ENCODE measurements at places on chromosomes 6 and 20.

- peak; percentile 20 for DNase-seq
Observed at GRCh38 chr6:43770372-43771209, 580 bp downstream of the VEGFA start.

GRCh38 chr6:136066005-136066404, 184.1 kb downstream of the MTFR2 start:
- DNase-seq: no peak

- no peak for DNase-seq
Observed at GRCh38 chr6:80156221-80156620, 49.8 kb downstream of the BCKDHB start.

GRCh38 chr20:37562695-37563480, 35.2 kb upstream of the BLCAP start:
- no peak for DNase-seq

GRCh38 chr6:94177429-94177828, 758.1 kb upstream of the EPHA7 start:
- no peak for DNase-seq

GRCh38 chr6:3286641-3287171, 28.0 kb downstream of the PSMG4 start:
- DNase-seq: no peak

DNA sequence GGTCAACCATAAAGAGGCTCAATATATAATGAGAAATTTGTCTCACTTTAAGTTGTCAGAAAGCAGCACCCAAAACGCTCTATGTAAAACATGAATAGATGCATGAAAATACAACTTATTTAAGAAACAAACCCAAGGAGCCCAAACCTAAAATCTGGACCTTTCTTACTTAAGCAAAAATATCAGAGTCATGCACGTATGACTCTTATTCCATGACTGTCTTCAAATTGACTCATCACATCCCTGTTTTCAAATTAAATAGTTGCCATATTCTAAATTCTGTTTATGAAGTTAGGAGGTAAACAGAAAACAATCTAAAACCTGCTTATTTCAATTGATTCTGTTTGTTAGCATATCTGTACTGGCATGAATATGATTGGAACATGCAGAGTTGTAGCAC, 42.1 kb downstream of the ANKRD6 start:
- no peak for DNase-seq

DNA sequence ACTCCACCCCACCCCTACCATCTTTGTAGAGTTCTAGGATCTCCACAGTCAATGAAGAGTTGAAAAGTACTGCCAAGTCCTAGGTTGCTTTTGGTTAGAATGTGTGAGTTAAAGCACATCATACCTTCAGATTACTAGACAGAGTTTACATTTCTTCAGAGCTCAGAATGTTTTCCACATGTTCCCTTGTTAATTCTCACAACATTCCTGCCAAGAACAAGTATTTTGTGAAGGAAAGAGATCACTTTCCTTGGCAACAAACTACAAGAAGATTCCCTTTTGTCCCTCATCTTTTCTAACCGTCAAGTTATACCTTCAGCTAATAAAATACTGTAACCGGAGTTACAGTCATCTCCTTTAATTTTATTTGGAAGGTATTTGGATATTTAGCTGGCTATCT, 266.8 kb downstream of the ZFAND3 start:
- no peak for DNase-seq

Measured in activated CD8-positive, alpha-beta memory T cell treated with anti-CD3 and anti-CD28 coated beads, Interleukin-2, amount 50 U/mL, for 4 hours (primary cell).